NCI-H1048 (cell line): ENCODE measurements at places on chromosomes 3 and 15.

DNA sequence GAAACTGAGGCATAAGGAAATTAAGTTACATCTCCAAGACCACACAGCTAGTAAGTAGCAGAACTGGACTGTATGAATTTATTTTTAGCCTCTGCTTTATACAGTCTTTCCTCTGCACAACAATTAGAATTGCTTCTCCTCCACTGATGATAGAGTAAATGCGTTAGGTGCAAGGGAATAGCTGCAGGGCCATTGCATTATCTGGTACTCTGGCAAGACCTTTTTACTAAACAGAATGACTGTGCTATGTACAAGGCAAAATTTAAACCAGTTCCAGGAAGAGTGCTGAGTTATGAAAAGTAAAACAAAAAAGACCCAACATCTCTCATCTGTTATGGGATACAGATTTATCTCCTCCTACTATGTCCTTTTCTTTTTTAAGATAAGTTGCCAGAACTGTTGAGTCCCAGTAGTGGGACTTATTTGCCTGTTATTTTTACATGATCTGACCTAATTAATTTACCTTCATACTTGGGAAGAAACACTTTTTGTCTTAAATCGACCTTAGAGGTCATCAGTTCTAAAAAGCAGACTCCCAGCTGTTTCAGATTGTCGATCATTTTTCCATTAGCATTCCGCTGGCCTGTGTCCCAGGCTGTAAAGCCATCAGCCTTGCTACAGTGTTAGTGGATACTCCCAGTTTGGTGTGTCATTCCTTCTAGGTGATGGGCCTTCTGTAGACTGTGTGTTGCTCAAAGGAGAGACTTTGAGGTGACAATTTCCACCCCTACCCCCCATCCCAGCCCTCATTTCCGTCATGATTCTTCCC lies 147.5 kb upstream of the NUDT16 start:
- DNase-seq, result no peak

DNA sequence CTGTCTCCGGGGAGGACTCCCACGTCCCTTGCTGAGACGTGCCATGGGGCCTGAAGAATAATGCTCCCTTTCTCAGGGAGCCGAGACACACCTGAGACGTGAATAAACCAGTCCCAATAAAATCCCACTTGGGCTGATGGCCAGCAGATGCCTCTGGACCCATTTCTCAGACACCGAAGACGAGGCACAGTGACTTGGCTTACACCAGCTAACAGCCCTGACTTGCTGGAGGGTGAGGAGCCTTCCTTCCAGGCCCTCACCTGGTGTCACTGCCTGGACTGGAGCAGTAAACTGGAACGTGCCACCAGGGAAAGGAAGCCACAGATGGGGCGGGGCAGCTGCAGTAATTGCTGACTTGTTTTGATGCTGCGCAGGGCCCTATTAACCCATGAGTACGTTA lies 189.7 kb downstream of the PDZRN3 start:
- no peak for DNase-seq

DNA sequence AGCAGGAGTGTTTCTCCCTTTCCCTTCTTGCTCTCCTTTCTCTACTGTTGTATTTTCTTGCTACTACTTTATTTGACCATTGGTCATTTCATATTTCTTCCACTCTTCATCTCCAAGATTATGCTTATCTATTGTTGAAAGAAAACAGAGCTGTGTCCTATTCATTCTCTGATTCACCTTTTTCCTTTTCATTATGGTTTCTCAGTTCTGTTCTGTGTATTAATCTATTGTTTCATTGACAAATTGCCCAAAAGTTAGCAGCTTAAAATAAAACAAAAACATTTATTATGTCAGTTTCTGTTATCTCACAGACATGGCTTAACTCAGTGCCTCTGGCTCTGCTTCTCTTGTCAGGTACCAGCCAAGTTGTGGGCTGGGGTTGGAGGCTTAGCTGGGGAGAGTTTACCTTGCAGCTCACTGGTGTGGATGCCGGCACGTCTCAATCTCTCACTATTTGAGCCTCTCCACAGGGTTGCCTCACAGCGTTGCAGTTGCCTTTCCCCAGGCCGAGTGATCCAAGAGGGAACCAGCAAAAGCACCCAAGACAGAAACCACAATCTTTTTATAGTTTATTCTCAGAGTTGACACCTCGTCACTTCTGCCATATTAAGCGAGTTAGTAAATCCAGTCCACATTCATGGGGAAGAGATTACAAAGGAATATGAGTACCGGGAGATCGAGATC lies 36.9 kb upstream of the FILIP1L start:
- no peak for DNase-seq

GRCh38 chr3:13500133-13500885 lies 20.2 kb downstream of the HDAC11 start:
- DNase-seq, result no peak

GRCh38 chr3:4743371-4743770 lies 235.9 kb upstream of the BHLHE40 start:
- no peak for DNase-seq

DNA sequence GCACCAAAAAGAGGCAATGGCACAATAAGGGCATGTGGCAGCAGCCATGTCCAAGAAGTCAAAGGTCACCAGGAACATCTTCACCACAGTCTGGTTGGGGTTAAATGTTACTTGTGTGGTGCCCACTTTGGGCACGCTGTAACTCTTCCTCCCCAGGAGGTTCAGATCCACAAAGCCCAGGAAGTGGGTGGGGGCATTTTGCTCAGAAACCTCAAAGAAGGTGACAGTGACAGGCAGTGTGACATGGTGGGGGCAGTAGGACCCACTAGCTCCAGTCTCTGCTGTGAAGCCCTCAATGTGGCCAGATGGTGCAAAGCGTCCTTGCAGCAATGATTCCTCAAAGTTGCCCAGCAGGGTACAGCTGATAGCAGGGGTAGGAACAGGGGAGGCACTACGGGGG lies 5.8 kb downstream of the ZNF80 start:
- DNase-seq, result no peak

DNA sequence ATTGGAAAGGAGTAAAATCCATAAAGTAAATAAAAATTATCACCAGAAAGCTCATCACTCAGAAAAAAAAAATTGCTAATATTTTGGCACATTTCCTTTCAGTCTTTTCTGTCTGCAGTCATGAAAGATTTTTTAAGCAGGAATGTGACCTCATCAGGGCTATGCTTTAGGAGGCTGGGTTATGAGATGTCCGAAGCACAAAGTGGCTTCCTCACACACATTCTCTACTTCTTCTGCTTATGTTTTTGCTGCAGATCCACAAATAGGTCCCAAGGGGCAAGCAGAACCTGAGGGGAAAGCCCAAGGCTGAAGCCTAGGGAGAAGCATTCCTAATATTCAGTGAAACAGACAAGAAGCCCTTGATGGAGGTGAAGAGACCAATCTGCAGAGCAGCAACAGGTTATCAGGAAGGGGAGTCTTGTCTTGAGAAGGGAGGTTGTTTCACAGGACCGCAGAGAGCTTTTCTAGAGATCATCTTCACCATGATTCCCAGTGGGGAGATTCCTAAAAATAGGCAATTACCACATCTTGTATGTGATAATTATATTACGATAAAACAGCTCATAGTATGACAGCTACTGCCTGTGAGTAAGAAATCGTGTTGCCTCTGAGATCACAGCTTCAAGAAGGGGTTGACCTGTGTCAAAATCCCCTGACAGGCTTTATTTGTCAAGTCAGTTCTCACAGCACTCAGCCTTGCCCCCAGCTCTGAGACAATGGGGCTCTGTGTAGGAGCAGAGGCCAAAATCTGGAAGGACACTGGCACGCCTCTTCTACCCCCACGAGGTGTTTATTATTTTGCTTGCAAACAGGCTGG lies 60.5 kb downstream of the IGF2BP2 start:
- DNase-seq, result no peak

- no peak for DNase-seq
These were observed 79.6 kb downstream of the CPN2 start for GRCh38 chr3:194271460-194272035.

DNA sequence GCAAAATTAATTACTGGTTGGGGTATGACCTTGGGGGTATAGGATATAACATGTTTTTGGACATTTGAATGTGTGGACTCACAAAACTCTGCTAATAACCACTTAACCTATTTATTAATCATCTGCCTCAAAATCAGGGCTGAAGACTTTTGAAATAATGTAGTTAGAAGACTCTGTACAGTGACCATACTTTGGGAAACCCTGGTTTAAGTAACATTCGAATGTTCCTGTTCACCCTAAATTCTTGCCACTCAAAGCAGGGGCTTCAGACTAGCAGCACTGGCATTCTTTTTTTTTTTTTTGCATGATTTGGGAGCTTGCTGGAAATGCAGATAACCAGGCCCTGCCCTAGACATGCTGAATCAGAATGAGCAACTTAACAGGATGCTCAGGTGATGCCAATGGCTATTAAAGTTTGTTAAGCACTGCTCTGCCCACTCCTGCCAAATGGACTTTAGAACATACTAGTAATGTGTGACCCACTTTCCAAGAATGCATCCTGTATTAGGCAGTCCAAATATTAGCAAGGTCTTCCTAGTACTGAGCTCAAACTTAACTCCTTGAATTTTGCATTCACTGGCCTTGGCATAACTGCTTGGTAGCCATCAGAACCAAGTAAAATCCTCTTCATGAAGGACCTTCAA lies 12.7 kb upstream of the ST3GAL6 start:
- no peak for DNase-seq

- no peak for DNase-seq
These were observed 11.6 kb downstream of the LPP start for GRCh38 chr3:188165596-188165995.

- DNase-seq, result no peak
These were observed 402.1 kb downstream of the PDCD6IP start for GRCh38 chr3:34200576-34200975.

GRCh38 chr3:132488151-132488550 lies 70.8 kb downstream of the DNAJC13 start:
- no peak for DNase-seq

DNA sequence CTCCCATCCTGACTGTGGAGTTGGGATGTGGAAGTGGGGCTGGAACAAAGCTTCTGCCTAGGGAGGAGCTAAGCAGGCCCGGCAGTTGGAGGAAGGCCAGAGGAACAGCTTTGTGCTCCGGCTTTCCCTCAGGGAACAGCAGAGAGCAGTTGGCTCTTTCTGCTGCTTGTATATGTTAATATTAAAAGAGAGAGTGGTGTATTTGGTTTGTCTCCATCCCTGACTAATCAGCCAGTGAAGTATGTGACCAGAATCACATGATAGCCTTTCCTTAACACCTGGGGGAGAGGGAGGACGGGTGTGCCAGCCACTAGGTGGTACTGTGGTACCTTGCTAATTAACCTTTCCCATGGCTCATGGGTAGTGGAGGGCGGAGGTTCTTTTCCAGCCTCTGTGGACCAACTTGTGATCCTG lies 10.0 kb downstream of the EIF2B5 start:
- no peak for DNase-seq

DNA sequence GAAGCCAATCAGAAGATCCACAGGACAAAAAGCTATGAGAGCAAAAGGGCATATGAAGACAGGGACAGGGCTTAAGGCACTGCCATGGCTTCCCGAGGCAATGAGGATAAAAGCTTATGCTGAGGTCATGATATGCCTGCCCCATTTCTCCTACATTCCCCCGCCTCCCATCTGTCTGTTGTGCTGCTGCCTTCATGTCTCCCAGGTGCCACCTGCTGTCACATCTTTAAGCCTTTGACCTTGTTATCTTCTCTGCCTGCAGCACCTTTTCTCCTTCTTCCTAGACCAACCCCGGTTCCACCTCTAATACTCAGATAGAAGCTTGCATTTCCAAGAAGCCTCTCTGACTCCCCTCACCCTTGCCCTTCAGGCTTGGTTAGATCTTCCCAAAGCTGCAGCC lies 213.8 kb downstream of the ARRDC4 start:
- DNase-seq, result no peak

DNA sequence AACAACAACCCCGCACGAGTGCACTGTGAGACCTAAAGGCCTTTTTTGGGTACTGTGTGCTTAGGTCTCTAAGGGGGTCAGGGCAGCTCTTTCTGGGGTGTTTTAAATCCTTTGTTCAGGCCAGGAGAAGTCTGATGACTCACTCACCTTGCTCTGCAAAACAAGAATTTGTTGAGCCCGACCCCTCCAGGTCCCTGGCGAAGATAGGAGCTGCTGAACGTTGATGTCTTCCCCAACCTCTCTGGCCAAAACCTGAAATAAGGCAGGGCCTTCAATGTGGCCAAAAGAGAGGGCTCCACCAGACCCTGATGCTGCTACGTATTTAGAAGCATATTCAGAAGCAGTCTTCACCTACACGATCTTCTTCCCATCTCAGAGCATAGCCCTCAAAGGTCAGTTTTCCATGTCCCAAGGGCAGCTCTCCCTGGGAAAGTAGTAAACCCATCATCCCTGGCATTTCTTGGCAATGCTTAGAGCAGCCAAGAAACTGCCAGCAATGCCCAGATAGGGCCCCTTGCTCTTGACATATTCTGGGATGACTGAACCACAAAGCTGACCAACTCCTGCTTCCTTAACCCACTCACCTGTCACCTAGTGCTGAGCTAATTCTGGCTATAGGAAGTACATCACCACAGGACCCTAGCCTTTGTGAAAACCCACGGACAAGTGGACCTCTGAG lies 27.1 kb downstream of the CCDC13 start:
- DNase-seq, result no peak

DNA sequence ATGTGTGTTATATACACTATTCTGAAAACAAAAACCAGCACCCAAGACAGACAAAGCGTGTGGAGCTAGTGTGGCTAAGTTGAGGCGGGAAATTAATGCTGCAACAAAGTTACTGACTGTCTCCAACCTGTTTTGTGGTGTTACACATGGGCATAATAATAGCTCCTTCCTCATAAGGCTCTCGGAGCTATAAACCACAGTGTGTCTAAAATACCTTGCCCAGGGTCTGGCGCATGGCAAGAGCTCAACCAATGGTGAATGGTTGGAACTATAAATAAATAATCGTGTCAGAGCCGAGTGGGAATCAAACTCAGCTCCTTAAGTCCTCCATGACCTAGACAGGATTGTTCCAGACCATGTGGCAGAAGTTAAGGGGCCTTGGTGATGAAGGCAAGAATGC lies 35.9 kb upstream of the TFRC start:
- DNase-seq, result no peak

- no peak for DNase-seq
These were observed 1.9 kb downstream of the LOXL1 start for GRCh38 chr15:73928241-73928579.

GRCh38 chr3:127794402-127794801 lies 27.9 kb downstream of the MGLL start:
- DNase-seq, result no peak

- no peak for DNase-seq
These were observed 507 bp downstream of the DIPK2A start for GRCh38 chr3:143972155-143972504.
